ENCODE measurements at places on chromosomes 2 and 18.

- no peak for DNase-seq
These were observed 7.4 kb downstream of the CHST10 start for GRCh38 chr2:100409975-100410647.

- peak; percentile 64 for DNase-seq
These were observed 3.6 kb upstream of the OTOS start for GRCh38 chr2:240143801-240144648.

- DNase-seq, result no peak
These were observed 31.6 kb upstream of the TPO start for GRCh38 chr2:1381644-1382043.

GRCh38 chr2:200170221-200170620 is 136.3 kb upstream of the SPATS2L start:
- DNase-seq, result no peak

DNA sequence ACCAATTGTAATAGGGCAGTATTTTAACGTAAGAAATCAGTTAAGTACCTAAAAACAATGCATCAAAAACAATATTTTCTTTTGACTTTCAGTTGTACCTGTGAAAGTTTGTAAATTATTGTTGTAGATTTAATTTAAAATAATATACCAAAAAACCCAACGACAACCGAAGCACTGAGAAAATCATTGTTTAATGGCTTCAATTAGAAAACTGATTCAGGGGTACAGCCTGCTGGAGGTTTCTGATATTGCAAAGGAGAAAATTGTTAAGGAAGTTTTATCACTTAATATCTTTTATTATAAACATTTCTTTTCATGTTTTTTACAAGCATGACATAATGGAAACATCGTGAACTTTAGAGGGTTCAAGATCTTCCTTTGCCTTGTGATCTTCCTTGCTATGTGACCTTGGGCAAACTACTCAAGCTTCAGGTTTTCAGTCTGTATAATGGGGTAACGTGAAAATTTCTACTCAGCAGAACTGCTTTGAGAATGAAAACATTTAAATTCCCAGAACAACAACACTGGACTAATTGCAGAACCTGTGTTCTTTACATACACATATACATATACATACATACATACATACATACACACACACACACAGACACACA is 76.3 kb upstream of the GLS start:
- no peak for DNase-seq

DNA sequence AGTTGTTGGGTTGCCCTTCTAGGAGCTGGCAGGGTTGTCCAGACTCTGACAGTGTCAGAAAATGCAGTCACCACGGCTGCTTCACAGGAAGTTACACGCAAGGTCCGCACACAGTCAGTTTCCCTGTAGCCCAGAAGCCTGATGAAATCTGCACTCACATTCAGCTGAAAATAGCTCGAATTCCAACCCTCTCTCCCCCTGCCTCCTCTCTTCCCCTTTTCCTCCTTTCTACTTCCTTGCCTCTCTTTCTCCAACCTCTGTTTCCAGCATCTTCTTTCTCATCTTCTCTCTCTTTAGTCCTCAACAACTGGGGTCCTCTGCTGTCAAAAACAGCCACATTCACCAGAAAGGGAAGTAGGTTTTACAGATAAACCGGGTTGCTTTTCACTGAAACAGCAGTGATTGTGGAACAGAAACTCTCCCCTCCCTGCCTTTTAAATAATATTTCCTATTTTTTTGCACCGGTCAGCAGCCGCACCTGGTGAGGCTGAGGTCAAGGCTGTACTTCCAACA is 69.3 kb downstream of the BCL11A start:
- no peak for DNase-seq

DNA sequence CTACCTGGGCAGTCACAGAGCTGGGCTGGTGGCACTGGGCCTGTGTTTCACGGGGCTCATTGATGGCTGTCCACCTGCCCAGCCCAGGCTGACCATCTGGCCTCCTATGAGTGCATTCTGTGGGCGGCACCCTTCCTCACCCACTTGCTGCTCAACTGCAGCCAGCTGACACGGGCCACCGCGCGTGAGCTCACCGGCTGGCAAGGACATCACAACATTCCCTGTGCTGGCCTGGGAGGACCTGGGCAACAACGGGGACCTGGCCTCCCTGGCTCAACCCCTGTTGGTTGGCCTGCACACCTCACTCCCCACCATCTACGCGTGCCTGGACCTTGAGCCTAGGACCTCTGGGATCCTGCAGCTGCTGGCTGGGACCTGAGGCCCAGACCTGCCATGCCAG is 98.2 kb upstream of the DTNA start:
- no peak for DNase-seq

- no peak for DNase-seq
These were observed 150.2 kb downstream of the PARD3B start for GRCh38 chr2:204695506-204695905.

- DNase-seq, result no peak
These were observed 28.5 kb upstream of the ACTR2 start for GRCh38 chr2:65199166-65199565.

GRCh38 chr2:186558512-186559276 is 31.2 kb upstream of the ITGAV start:
- DNase-seq, result no peak

DNA sequence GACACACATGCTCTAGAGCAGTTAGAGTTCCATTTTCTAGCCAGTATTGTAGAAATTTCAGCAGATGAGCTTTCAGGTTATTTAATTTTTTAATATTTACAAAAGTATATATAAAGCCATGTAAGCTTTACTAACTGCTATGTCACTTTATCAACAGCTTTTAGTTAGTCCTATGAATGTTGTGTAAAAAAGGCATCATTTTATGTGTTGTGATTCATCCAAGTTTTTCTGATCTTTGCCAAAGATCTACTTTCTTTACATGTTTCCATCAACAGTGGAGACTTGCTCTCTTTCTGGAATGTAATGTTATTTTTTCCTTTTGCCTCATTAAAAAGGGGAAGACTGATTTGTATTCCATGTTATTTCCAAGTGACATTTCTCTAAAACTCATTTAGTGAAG is 125.2 kb upstream of the TFPI start:
- no peak for DNase-seq

GRCh38 chr2:5959836-5960820 is 267.9 kb downstream of the SOX11 start:
- DNase-seq, result no peak

GRCh38 chr2:221095356-221095755 is 476.7 kb downstream of the EPHA4 start:
- no peak for DNase-seq

DNA sequence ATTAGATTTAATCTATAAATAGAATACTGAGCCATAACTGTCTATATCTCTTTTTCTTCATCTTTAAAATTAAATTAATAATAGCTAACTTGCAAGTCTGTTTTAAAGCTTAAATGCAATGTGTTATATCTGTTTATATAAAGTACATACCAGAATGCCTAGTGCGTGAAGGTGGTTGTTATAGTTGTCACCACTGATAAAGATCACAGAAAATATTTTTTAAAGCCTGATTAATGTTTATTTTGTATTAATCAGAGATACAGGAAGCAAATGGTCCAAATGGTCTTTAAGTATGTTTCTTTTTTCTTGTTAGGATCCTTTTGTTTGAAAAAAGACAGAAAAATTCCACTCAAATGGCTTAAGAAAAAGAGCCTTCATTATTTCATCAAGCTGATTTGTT is 560.6 kb downstream of the CPS1 start:
- DNase-seq, result no peak

DNA sequence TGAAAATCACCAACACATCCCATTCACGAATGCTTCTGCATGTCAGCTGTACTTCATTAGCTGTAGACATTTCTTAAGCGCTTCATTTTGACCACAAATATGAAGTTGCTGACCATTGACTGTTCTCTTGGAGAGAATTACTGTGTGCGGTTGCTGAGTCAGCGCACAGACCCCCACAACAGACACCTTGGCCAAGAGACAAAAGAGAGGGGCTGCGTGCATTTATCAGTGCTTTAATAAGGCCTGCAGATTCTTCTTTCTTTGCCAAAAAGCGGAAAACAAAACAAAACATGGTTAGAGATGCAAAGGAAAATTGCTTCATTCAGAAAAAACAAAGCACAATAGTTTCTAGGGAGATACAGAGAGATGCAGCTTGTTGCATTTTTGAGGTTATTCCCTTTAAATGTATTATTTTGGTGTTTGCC is 174.7 kb downstream of the ACKR3 start:
- DNase-seq, result no peak

DNA sequence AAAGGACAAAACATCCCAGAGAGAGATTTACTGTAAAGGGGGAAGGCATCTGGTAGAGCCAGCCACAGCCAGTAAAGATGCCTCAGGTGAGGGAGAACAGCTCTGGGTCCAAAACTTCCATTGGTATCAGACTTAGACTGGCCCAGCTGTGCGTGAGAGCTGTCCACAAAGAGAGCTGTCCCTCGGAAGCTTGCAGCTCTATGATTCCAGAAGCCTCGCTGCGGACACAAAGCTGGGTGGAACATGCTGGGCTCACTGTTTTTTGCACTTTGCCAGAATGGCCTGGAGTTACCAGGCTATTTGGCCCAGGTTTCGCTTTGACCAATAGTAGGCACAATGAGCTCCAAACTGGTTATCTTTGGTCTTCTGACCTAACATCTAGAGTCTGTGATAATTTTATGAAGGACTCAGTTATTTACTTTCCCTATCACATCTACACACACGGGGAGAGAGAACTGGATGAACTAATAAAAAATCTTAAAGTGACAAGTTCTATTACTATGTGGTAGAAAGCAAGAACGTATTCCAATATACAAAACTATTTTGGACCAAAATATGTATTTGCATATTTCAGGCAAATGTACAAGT is 101.9 kb downstream of the DNER start:
- DNase-seq, result no peak

DNA sequence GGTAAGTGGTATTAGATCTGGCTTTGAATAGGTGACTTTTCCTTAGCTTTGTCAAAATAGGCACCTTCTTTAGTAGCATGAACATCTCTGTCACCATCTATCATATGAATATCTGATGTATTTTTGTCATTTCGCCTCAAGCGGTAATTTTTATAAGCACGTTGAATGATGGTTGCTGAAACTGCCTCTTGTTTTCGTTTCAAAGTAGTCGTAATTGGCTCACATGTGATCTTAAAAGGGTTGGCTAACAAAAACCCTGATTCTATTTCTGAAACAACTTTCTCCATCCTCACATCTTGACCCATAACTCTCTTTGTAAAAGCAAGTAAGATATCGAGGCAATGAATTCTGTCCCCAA is 29.8 kb upstream of the SCN9A start:
- no peak for DNase-seq

DNA sequence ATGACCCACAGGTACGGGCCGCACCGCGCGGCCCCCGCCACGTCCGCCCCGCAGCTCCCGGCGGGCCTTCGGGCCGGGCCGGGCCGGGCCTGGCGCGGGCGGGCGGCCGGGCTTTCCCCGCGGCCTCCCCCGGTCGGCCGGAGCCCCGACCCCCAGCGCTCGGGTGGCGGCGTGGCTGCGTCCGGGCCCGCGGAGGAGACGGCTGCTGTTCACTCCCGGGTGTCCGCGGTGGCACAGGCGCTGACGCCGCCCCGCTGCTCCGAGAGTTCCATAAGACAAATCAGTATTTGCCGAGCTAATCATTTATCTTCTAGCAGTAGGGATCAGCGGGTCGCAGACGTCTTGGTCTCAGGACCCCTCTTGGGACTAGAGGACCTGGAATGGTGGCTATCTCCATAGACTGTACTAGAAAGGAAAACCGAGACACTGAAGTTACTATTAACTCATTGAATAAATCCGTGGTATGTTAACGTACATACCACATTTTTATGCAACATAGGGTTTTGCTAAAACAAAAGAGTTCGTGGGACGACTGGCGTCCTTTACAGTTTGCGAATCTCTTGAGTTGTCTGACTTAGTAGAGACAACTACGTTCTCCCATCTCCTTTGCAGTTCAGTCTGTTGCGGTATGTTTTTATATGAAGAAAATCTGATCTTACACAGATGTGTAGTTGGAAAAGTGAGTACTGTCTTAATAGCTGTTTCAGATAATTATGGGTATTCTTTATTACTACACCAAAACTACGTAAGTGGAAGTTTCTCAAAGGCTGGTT is 500 bp downstream of the LIMS1 start:
- DNase-seq, result no peak
